ENCODE measurements at places on chromosomes 7 and 10. TPM values are rescaled to one million over a fixed set of nuclear protein-coding genes. Genes with fewer than 3 reads are reported as not detected.

DNA sequence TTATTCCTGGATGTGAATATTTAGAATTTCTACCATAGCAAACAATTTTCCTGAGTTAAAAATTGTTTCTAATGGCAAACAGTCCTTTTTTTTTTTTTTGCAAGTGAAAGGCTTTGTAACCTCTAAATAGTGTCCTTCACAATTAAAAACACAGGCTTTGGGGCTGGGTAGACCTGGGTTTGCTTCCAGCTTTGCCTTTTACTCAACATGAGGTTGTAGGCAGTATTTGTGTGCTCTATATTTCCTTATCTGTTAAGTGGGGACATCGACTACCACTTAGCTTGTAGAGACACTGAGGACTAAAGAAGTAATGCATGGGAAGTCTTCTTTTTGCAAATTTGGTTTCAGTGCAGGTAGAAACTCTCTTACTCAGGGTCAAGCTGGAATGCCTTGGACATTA, 169.4 kb upstream of the GRB10 start:
- no peak overlapping the region for H3K27ac ChIP-seq
- DNase-seq = no peak
- no peaks in the 10 kb centered on the region for H3K36me3 ChIP-seq

DNA sequence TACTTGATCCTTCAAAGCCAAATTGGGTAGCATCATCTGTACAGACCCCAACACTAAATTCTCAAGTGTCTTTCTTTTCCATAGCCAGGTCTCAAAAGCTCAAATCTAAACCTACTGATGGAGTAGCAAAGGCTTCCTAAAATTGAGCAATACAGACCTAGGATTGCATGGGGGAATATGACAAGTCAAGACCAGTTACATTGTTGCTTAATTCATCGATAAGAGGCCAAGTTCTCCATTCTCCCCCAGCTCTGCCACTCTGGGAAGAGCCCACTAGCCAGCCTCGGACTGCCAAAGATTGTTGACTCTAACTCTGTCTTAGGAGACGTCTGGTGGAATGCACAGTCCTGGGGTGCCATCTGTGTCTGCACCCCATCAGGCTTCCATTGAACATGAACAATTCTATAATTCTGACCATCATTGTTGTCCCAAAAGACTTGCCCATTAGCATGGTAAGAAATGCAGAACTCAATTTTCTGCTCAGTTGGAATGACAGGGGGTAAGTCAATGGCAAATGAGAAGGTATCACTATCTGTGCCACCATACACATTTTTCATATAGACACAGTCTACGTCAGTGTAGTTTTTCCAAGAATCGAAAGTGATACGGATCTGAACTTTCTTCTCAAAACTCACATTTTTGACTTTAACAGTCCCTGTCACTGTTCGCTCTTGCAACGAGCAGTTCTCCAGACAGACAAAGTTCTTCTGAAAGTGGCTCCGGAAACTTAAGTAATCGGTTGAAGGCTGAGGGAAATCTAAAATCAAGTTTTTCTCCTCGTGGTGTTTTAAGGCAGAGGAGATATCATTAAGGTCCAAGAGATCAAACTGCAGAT, 2.9 kb downstream of the PPP1R3C start:
- no peak overlapping the region for H3K4me3 ChIP-seq
- H3K4me1 ChIP-seq = no peaks in the 10 kb centered on the region
- no peaks in the 10 kb centered on the region for H3K36me3 ChIP-seq
- DNase-seq = no peak
- H3K27ac ChIP-seq = no peak overlapping the region

DNA sequence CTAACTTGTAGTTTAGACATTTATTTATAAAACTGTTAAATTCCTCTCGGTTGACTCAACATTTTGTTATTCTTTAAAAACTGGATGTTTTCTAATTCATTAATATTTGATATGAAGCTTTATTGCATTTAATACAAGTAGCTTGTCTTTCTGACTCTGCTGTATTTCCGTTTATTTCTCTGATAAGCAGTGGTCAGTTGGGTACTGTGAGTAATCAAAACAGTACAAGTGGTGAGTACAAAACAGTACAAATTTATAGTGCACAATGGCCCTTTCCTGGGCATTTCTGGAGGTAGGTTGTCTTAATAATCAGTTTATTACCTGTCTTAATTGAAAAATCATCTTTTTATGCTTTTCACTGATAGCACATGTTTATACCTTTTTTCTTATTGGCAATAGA, 182.7 kb downstream of the CCSER2 start:
- H3K27ac ChIP-seq = no peak overlapping the region
- H3K4me1 ChIP-seq = peaks cover 4% of the 10 kb centered on the region
- H3K27me3 ChIP-seq = no peaks in the 10 kb centered on the region
- no peak overlapping the region for H3K4me3 ChIP-seq

DNA sequence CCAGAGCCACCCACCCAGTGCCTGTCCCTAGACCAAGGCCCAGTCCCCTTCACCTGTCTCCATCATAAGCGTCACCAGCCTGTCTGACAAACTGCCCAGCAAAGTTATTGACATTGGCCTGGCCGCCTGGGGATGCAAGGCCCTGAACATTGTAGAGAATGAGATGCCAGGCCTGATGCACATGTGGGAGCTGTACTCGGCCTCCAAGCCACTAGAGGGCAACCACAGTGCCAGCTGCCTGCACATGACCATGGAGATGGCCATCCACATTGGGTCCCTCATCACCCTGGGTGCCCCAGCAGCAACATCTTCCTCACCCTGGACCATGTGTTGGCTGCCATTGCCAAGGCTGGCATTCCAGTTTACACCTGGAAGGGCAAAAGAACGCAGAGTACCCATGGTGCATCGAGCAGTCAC, 63.7 kb upstream of the ANTXRL start:
- no peak for DNase-seq
- no peak overlapping the region for H3K27ac ChIP-seq
- H3K36me3 ChIP-seq = peaks cover 14% of the 10 kb centered on the region

DNA sequence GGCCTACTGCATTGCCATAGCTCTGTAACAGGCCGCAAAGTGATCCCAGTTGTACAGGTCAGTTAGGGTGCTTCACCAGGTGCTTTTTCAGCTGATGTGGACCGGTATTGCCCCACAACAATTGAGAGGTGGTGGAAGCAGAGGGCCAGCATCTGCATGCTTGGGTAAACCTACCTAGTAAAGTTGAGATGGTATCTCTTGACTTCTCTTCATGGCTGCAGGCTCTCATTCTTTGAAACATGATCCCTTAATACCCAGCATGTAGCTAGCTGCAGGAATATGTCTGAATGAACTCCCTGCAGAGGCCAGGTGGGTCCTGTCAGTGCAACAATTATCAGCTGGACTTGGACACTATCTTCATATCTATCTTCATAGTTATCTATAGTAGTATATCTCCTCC, 60.7 kb upstream of the CCDC6 start:
- H3K4me3 ChIP-seq = no peak overlapping the region
- no peak for DNase-seq
- no peak overlapping the region for H3K27ac ChIP-seq
- peaks cover 2% of the 10 kb centered on the region for H3K27me3 ChIP-seq

GRCh38 chr7:53984776-53985175, 557.4 kb upstream of the VSTM2A start:
- no peaks in the 10 kb centered on the region for H3K36me3 ChIP-seq
- H3K4me1 ChIP-seq = no peaks in the 10 kb centered on the region
- no peak overlapping the region for H3K4me3 ChIP-seq
- DNase-seq = no peak
- no peak overlapping the region for H3K27ac ChIP-seq
- no peaks in the 10 kb centered on the region for H3K27me3 ChIP-seq

- no peaks in the 10 kb centered on the region for H3K4me1 ChIP-seq
- no peak for DNase-seq
- H3K27me3 ChIP-seq = no peaks in the 10 kb centered on the region
- H3K27ac ChIP-seq = no peak overlapping the region
- no peaks in the 10 kb centered on the region for H3K36me3 ChIP-seq
- H3K4me3 ChIP-seq = no peak overlapping the region
Measured at GRCh38 chr7:84177758-84178412, 16.7 kb downstream of the SEMA3A start.

DNA sequence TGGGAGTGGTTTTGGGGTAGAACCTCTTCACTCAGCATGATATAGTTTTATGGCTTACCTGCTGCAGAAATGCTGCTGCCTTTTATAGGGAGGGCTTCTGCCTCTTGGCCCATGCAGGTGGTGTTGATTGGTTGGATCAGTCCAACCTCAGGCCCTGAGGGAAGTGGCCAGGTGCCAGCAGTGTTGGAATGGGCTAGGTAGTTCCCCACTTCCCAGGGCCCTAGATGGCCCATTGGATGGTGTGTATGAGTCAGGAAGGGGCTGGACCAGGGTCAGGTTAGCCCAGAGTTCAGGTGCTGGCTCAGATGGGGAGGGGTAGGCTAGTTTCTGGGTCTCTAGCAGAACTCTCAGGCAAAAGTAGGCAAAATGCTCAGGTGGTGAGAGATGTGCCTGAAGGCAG, 455.5 kb downstream of the CCSER2 start:
- no peak for DNase-seq
- no peaks in the 10 kb centered on the region for H3K4me1 ChIP-seq
- H3K27ac ChIP-seq = no peak overlapping the region
- no peaks in the 10 kb centered on the region for H3K36me3 ChIP-seq
- no peaks in the 10 kb centered on the region for H3K27me3 ChIP-seq

GRCh38 chr10:25912866-25913265, 21.2 kb upstream of the MYO3A start:
- DNase-seq = no peak
- H3K27me3 ChIP-seq = no peaks in the 10 kb centered on the region
- no peaks in the 10 kb centered on the region for H3K36me3 ChIP-seq
- H3K4me3 ChIP-seq = no peak overlapping the region

- H3K4me3 ChIP-seq = peak overlapping the region; percentile 72
- DNase-seq = no peak
- H3K27me3 ChIP-seq = no peaks in the 10 kb centered on the region
- peak overlapping the region; percentile 57 for H3K27ac ChIP-seq
Measured at GRCh38 chr7:105268511-105269392, 120.0 kb downstream of the SRPK2 start.

- no peaks in the 10 kb centered on the region for H3K27me3 ChIP-seq
- peaks cover 29% of the 10 kb centered on the region for H3K36me3 ChIP-seq
- H3K4me3 ChIP-seq = no peak overlapping the region
- no peak overlapping the region for H3K27ac ChIP-seq
- DNase-seq = no peak
Measured at GRCh38 chr10:59859570-59859969, 46.8 kb downstream of the CCDC6 start.

DNA sequence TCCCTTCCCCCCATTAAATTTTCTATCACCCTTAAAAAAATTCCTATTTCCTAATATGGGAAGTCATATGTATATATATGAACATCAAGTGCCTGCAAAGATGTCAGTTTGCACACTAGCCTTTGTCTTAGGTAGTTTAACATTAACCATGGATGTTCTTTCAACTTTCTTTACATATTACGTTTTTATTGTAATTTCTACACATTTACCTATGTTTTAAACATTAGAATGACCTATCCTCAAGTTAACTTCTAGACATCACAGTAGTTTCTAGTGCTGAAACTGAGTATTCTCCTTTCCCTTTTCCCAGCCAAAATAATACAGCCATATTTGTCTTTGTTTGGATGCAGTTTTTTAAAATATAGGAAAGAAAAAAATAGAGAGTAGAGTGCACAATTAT, 5.8 kb downstream of the DLX6 start:
- H3K4me3 ChIP-seq = no peak overlapping the region
- no peaks in the 10 kb centered on the region for H3K4me1 ChIP-seq
- H3K36me3 ChIP-seq = no peaks in the 10 kb centered on the region
- no peak overlapping the region for H3K27ac ChIP-seq

DNA sequence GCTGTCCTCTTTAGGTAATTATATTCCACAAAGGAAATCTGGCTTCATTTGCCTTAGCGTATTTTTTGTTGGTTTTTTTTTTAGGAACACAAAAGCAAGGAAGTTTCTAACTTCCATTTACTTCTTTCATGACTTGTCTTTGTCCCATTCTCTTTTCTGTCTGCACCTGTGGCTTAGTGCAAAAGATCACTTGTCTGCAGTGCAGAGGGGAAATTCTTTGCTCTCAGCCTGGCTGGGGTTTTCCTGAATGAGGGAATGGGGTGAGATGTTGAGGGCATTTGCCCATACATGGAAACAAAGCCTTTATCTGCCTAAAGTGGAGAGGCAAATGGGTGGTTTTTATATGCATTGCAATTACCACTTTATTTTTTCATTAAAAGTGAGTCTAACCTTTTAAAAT, 361.1 kb upstream of the IGFBP3 start:
- DNase-seq = no peak
- no peaks in the 10 kb centered on the region for H3K27me3 ChIP-seq
- H3K4me1 ChIP-seq = no peaks in the 10 kb centered on the region
- H3K4me3 ChIP-seq = no peak overlapping the region

DNA sequence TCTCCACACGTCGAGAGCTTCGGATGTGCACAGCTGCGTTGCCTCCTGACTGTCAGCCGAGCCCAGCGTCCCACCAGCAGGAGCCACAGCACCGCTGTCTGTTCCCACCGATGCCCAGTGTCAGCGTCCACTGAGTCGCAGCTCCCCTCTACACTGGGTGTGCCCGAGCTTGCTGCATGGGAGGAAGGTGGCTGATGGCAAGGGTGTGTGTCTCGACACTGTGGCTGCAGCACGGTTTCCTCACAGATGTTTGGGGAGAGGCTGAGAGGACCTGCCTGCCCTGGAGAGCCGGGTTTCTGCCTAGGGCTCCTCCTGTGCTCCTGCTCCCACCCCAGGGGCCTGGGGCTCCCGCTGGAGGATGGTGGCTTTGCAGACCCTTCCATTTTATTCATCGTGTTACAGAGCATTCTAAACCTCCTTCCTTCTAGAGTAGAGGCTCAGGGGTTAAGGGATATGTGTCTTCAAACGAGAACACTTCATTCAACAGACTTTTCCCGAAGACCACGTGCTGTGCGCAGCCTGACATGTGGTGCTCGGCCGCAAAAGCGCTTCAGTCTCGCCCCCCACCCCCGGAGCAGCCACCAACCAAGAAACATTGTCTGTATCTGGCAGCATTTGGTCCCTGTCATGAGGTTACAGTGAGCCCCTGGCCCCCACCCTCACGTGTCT, 384.8 kb downstream of the DNAJB6 start:
- H3K27ac ChIP-seq = no peak overlapping the region
- H3K4me3 ChIP-seq = no peak overlapping the region
- H3K36me3 ChIP-seq = no peaks in the 10 kb centered on the region
- no peak for DNase-seq
- no peaks in the 10 kb centered on the region for H3K4me1 ChIP-seq

- no peak for DNase-seq
- no peaks in the 10 kb centered on the region for H3K36me3 ChIP-seq
- no peak overlapping the region for H3K27ac ChIP-seq
- peaks cover 3% of the 10 kb centered on the region for H3K27me3 ChIP-seq
Measured at GRCh38 chr7:103504505-103505135, 58.6 kb upstream of the SLC26A5 start.

GRCh38 chr10:121772406-121772805, 155.4 kb downstream of the ATE1 start:
- H3K4me1 ChIP-seq = no peaks in the 10 kb centered on the region
- H3K4me3 ChIP-seq = no peak overlapping the region
- no peak overlapping the region for H3K27ac ChIP-seq
- DNase-seq = no peak
- no peaks in the 10 kb centered on the region for H3K27me3 ChIP-seq
- peaks cover 1% of the 10 kb centered on the region for H3K36me3 ChIP-seq

- H3K4me3 ChIP-seq = no peak overlapping the region
- no peaks in the 10 kb centered on the region for H3K27me3 ChIP-seq
Measured at GRCh38 chr7:38051786-38052185, 126.3 kb upstream of the STARD3NL start.

GRCh38 chr10:56745490-56745889, 384.4 kb upstream of the ZWINT start:
- no peak overlapping the region for H3K27ac ChIP-seq
- no peaks in the 10 kb centered on the region for H3K36me3 ChIP-seq
- H3K4me3 ChIP-seq = no peak overlapping the region
- DNase-seq = no peak
- H3K4me1 ChIP-seq = no peaks in the 10 kb centered on the region

Gene ANKRD30A
- not detected for total RNA-seq

Gene BAZ1B
- total RNA-seq = 111 TPM

Gene HUS1
- 34.4 TPM for total RNA-seq

Gene GOLGA7B
- total RNA-seq = 0.26 TPM

Gene PON3
- not detected for total RNA-seq

Gene CALML3
- total RNA-seq = not detected

Measured in activated T-helper 1 cell treated with anti-CD3 and anti-CD28 coated beads, Interleukin-12 subunit alpha, Interleukin-12 subunit beta, Interleukin-2, Interleukin-4 antibody, amounts not matched to agents 30 ng/mL and 10 ng/mL and 1 ng/mL, durations not matched to agents 14 hours and 24 hours and 36 hours (primary cell).